ENCODE measurements at places on chromosomes 13 and 19.

GRCh38 chr19:43416951-43417623 lies 2.4 kb downstream of the TEX101 start:
- no peak for DNase-seq

DNA sequence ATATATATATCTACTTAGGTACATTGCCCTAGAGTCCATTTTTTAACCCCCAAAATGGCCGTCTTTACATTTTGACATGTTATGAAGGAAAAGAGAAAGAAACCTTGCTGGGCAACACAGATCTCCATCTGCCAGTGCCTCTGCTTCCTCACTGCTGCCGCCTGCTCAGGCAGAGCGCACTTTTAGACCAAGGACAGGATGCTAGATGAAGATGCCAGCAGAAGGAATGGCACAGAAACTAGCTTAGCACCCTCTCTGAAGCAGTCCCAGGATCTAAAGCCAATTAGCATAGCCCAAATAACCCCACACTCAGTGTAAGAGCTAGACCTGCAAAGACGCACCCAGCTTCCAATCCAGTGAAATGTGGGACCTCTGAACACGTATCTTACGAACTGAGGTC lies 111.9 kb downstream of the RXFP2 start:
- DNase-seq, result no peak

DNA sequence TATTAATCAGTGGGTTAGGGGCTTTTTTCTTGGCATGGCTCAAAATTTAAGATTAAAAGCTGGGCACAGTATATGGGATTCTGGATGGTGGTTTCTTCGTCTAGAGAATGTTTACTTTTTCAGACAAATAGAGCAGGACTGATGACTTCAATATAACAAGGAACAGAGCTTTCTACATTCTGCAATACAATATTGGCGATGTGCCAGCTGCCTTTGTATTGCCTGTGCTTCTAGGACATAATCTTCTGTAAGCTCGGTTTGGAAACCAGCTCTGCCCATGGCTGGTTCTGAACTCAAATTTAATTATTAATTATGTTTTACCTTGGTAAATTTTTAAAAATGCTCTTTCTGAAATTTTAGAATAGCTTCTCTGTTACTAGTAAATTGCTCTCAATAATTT lies 139.1 kb upstream of the TRPC4 start:
- no peak for DNase-seq

GRCh38 chr13:50712881-50713280 lies 130.6 kb downstream of the DLEU7 start:
- DNase-seq, result no peak

- DNase-seq, result no peak
These were observed 1.6 kb downstream of the HCN2 start for GRCh38 chr19:591099-591958.

- DNase-seq, result no peak
These were observed 16.3 kb downstream of the SGTA start for GRCh38 chr19:2766594-2767372.

DNA sequence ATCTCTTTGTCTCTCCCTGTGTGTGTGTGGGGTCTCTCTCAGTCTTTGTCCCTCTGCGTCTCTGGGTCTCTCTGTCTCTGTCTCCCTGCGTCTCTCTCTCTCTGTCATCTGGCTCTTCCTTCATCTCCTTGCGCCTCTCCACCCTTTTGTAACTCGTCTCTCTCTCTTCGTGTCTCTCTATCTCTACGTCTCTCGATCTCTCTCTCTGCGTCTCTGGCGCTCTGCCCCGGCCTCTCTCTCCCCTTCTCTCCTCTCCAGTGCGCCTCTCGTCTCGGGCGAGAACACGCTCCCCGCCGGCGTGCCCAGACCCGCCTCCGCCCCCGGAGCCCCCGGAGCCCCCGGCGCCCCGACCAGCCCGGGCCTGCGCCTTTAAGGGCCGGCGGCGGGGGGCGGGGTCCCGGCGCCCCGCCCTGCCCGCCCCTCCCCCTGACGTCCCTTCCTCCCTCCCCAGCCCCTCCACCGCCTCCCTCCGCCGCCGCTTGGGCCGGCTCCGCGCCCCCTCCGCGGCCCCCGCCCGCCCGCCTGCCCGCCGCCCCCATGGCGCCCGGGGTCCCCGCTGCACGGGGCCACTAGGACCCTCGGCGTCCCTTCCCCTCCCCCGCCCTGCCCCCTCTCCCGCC lies at the start of gene MARK4:
MARK4 (plus strand) TSS at position 440 of the 620 bp plus-strand sequence. CDS start 318 bp downstream, outside the sequence.
- peak; percentile 57 for DNase-seq

DNA sequence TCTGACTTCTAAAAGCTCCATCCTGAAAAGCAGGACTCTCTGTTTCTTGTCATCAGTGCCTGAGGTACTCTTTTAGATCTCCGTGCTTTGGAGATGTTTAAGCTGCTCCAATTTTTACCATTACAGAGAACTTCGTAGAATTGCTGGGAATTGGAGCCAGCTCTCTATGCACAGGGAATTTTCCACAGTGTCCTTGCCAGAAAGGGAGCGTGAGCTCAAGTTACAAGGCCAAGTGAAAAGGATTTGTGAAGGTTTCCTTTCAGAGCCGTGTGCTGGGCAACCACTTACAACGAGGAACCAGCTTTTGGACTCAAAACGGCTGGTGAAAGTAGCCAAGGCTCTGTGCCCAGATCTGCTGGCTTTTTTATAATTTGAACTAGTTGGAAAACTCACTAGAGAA lies 82.6 kb downstream of the NUFIP1 start:
- DNase-seq, result no peak

- DNase-seq, result no peak
These were observed 191.6 kb downstream of the DLEU7 start for GRCh38 chr13:50651922-50652321.

DNA sequence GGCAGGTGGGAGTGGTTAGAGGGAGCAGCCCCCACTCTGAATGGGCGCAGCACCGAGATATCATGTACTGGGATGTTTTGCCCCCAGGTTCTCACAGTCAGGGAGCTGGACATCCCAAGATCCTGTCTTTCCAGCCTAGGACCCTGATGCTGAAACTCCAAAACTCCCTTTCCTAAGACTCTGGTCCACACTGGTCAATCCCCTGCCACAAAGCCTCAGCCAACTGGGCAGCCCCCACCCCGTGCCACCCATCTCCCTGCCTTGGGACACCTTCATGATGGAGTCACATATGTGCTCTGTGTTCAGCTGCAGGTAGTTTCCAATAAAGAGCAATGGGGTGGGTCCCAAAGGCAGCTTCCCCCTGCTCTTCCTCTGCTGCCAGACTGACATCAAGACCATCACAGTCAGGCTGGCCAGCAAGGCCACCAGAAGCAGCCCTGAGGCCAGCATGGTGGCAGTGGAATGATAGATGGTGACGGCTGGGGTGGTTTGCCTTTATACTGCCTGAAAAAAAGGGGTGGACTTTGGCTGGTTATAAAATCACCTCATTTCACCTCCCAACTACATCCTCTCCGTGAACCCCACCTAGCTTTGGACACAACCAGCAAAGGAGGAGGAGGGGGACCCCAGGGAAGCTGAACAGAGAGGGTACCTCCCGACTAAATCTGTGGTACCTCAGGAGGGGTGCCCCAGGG lies 36.3 kb downstream of the CYP2B6 start:
- no peak for DNase-seq

GRCh38 chr13:113669755-113670341 lies 2.8 kb downstream of the GRK1 start:
- no peak for DNase-seq

DNA sequence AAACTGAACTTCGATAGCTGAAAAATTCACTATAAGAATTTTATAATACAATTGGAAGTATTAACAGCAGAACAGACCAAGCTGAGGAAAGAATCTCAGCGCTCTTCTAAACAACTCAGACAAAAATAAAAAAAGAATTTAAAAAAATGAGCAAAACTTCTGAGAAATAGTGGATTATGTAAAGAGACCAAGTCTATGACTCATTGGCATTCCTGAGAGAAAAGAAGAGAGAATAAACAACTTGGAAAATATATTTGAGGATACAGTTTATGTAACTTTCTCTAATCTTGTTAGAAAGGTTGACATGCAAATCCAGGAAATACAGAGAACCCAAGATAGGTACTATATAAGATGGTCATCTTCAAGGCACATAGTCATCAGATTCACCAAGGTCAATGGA lies 25.4 kb downstream of the SLC25A15 start:
- DNase-seq, result no peak

DNA sequence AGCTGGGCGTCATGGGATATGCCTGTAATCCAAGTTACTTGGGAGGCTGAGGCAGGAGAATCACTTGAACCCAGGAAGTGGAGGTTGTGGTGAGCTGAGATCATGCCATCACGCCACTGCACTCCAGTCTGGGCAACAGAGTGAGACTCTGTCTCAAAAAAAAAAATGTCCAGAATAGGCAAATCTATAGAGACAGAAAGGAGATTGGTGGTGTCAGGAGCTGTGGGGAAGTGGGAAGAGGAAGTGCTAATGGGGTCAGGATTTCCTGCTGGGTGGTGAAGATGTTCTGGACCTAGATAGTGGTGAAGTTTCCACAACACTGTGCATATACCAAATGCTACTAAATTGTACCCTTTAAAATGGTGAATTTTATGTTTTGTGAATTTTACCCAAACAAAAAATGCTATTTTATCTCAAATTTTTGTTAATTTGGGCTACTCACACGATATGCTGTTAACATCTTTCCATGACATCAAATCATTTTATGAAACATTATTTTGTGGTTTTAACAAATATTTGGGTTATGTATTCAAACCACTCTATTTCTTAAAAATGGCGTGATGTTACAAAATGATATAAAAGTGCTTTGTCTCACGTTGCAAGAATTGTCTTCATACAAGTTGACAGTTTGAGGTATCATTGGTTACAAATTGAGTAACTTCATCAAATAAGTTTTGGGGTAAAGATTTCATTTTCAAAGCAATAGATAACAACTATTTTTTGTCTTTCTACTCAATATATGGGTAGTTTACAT lies 7.4 kb upstream of the CYP4F3 start:
- DNase-seq, result no peak

- DNase-seq, result no peak
These were observed 101.3 kb downstream of the VWA8 start for GRCh38 chr13:41859565-41859964.

- DNase-seq, result no peak
These were observed 1672.0 kb downstream of the SLITRK5 start for GRCh38 chr13:89343165-89343564.

GRCh38 chr19:43485951-43486350 lies 18.6 kb downstream of the PHLDB3 start:
- no peak for DNase-seq

- no peak for DNase-seq
These were observed 38.1 kb upstream of the RANBP3 start for GRCh38 chr19:6015841-6016545.

DNA sequence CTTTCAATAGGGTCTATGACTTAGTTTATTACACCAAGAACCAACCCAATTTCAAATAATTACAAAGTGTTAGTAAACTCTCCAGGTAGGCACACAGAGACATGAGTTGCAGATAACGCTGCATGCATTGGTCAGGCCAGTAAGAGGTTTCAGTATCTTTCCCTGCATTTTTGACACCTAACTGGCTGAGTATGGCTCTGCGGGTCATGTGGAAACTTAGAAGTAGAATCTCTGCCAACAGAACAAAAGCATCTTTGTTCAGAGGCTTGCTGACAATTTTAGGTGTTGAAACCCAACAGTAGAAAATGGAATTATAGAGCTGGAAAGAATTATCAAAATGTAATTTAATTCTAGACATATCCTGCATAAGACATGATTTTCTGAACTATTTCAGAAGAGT lies 25.3 kb downstream of the HTR2A start:
- DNase-seq, result no peak

GRCh38 chr13:47519626-47520025 lies 481.4 kb downstream of the SUCLA2 start:
- no peak for DNase-seq

DNA sequence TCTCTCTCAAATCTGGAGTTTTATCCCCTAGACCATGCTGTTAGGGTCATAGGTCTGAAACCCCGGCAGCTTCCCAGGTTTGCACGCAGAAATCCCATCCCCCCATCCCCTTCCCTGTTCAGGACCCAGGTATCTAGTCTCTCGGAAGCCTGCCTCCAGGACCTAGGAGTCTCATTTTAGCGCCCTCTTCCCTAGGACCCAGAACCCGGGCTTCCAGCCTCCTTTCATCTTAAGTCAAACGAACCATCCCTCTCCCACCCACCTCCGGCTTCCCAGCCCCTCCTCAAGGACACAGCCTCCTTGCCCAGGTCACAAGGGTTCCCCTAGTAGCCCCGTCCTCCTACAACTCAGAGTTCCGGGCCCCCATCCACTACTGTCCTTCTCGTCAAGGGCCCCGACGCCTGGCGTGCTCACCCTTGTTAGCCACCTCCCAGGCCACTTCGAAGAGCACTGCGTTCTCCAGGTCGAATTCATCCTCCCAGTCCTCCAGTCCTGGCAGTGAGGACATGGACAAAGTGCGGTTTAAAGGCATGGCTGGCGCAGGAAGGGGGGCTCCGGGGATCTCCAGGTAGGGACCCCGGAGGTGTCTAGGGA lies 431 bp downstream of the GYS1 start:
- no peak for DNase-seq

DNA sequence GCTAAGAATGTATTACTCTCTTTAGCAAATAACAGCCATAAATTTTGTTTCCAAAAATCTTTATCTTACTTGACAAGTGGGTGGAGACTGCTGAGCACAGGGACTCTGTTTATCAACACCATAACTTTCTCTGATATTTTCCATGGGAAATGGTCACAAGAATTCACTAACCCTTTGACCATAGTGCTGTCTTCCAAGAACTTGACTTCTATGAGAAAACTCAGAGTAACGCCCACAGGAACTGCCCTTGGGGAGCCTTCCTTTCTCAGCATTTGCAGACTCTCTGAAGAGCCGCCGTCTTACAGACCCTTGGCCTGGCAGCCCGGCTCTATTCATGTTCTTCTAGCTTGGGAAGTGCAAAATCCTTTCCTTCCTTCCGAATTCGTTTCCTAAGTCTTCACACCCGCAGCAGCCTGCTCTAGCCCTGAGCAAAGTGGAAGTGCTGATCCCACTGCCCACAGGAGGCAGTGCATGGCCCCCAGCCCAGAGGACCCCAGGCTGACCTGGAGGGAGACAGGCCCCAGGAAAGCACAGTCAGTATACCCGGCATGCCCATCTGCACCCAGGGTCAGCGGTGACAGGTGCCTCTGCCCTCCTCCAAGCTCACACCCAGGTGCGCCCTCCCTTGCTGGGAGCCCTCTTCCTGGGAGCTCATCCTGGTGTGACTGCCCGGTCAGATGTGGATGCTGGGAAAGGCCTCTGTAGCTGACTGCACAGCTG lies 10.2 kb downstream of the GAS6 start:
- DNase-seq, result no peak

GRCh38 chr13:43953370-43953769 lies 73.7 kb downstream of the LACC1 start:
- no peak for DNase-seq
